ENCODE measurements at places on chromosomes 4 and X.

GRCh38 chr4:114464726-114465272 is 133.8 kb upstream of the UGT8 start:
- DNase-seq = no peak

- no peak for DNase-seq
Measured at GRCh38 chr4:140472156-140472555, 25.9 kb downstream of the MGAT4D start.

- DNase-seq = no peak
Measured at GRCh38 chr4:77201857-77202256, 44.9 kb downstream of the CCNG2 start.

DNA sequence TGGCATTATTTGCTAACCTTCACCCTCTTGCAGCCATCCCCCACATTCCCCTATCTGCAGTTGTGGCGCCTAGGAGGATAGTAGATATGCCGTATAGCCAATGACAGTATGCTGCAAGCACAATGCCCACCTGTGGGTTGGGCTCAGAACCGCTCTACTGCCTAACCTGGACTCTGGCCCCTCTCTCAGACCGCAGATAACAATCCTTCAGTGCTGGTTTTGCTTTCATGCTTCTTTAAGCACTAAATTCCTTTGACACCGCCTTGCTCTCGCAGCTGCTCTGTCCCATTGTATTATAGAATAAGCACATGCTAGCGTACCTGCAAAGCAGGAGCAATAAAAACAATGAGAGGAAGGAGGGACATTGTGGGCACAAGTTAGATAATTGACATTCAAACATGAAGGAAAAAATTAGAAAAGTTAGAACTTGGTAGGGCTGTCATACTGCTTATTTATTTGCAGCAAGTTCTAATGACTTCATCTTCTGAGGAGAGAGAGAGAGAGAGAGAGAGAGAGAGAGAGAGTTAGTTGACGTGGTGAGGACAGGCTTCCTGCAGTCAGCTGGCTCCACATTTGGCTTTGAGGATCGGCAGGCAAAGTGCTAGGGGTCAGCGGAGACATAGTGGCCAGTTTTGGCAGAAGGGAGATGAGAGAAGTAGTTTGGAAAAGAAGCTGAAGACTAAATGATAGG is 55.8 kb downstream of the WWC2 start:
- no peak for DNase-seq

DNA sequence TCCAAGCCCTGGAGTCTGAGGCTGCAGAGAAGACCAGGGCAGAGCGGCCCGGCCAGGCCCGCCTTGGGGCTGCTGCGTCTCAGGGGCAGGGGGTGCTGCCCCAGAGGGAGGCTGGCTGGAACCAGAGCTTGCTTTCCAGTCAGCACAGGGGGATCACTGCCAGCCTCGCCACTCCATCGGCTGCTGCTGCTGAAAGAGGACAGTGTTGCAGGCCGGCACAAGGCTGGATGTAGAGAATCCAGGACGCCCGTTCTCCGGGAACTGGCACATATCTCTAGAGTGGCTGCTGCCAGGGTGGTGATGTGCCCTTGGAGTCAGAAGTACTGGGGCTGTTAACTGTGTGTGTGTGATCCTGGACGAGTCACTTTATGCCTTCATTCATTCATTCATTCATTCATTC is 31.9 kb upstream of the SORCS2 start:
- DNase-seq = no peak

DNA sequence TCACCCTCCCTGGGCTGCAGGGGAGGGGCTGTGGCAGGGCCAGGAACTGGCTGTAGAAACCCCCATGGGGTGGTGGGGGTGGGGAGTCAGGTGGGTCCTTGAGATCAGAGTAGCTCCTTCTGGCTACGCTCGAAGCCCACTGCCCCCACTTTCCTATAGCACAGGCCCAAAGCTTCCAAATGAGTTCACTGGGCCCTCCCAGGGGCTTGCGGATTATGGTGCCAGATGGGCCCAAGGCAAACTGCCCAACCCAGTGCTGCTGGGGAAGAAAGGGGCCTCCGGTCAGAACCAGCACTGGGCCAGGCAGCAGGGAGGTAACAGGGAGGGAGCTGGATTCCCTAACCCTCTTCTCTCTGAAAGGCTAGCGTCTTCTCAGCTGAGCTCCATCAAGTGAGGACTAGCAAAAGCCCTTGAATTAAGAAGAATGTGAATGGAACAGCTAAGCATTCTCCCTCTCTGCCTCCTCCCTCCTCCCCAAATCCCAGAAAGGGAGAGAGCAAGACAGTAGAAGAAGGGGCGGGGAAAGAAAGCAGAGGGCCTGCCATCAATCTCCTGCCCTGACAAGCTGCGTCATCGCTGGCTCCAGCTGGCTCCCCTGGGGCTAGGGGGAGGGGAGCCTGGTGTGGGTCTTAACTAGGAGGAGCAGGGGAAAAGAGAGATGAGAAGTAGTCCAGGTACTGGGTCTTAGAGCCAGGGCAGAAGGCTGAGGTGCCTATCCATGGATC is 34.7 kb downstream of the FRMPD3 start:
- DNase-seq = peak; percentile 30

GRCh38 chr4:122666527-122667245 is 45.8 kb upstream of the IL21 start:
- peak; percentile 98 for DNase-seq

DNA sequence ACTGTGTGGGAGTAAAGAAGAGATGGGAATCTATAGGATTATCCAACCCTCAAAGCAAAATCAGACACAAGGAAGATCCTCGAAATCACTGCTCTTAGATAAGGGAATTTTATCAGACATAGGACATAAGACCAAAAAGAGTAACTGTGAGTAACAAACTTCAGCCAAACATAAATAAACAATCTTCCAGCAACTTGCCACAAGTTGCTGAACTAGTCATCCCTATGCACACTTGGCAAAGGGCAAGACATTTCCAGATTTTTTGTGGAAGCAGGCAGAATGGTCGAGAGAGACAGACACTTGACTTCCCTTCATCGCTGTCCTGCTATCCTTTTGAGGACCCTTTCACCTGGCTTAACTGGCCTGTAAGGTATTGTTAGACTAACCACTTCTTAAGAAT is 89.6 kb downstream of the KCNIP4 start:
- no peak for DNase-seq

DNA sequence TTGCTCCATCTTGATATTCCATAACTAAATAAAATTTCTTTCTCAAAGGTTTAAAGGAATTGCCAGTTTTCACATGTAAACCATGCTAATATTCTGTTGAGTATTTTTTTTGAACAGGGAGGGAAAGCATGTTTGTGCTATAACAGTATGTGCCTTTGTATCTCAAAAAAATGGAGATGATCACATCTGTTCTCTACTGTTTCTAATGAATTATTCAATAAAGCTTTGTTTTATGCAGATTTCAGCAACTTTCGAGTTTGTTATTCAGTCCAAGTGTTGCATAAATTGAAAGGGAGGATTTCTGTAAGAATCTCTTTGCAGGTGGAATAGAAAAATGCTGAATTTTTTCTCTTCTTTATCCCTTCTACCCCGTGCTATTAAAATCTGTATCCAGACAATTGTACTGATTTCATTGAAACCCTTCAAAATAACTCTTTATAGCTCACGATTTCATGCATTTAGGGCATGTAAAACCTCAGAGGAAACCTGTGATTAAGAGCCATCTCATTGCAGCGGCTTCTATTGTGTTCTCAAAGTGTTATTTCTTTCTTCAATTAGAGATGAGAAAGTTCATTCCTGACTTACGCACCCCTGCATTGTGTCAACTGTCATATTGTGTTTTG is 42.1 kb downstream of the NEIL3 start:
- no peak for DNase-seq

GRCh38 chr4:98618680-98619079 is 39.7 kb downstream of the TSPAN5 start:
- DNase-seq = no peak

DNA sequence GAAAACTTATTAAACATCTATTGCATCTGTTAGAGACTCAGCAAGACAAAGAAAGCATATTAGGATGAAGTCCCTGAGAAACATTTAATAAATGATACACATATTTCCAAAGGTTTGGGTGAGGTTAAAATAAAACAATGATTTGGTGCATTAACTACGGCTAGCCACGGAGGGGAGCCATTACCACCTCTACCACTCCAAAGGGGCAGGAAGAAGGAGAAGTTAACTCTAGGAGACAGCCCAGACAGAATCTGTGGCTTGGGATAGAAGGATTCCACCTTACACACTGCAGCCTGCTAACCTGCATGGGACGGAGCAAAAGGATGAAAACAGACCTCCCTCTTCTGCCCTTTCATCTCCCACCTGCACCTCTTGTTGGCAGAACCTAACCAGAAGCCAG is 189.1 kb upstream of the C1QTNF7 start:
- DNase-seq = peak; percentile 59

DNA sequence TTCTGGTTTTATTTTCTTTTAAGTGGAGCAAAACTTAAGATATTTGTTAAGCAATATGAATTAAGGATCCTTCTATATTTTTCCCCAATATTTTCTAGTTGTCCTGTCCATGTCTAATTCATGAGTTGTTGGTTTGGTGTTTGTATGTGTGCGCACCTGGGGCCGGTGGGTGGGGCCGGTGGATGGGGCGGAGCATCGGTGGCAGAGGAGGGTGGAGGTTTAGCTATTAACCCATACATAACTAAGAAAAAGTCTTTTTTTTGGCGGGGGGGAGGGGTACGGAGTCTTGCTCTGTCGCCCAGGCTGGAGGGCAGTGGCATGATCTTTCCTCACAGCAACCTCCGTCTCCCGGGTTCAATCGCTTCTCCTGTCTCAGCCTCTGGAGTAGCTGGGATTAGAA is 489.8 kb downstream of the PDGFC start:
- no peak for DNase-seq

DNA sequence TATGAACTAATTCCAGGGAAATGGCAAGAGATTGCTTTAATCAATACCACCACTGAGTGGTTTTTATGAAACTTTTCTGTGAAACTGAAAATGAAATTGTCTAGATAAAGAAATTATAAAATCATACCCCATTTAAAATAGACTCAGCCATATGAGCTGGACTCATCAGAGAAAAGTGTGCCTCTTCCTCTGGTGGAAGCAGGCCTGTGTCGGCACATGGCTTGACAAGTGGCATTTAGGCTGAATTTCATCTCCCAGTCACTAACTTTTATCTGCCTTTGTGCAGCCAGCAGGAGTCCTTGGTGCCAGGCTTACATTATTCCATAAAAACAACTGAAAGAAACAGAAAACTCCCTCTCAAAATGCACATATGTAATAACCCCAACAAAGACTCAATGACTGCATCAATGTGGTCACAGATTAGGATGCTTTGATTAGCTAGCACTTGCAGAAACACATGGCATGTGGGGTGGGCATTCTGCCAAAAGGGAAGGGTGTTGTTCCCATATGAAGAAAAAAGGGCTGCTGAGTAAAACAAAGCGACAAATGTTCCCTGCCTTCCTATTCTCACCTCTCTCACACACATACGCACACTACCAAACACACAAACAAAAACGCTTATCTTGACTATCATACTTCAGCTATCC is 232.3 kb downstream of the PABPC4L start:
- peak; percentile 74 for DNase-seq

- peak; percentile 27 for DNase-seq
Measured at GRCh38 chrX:123121241-123121640, 62.8 kb upstream of the GRIA3 start.

DNA sequence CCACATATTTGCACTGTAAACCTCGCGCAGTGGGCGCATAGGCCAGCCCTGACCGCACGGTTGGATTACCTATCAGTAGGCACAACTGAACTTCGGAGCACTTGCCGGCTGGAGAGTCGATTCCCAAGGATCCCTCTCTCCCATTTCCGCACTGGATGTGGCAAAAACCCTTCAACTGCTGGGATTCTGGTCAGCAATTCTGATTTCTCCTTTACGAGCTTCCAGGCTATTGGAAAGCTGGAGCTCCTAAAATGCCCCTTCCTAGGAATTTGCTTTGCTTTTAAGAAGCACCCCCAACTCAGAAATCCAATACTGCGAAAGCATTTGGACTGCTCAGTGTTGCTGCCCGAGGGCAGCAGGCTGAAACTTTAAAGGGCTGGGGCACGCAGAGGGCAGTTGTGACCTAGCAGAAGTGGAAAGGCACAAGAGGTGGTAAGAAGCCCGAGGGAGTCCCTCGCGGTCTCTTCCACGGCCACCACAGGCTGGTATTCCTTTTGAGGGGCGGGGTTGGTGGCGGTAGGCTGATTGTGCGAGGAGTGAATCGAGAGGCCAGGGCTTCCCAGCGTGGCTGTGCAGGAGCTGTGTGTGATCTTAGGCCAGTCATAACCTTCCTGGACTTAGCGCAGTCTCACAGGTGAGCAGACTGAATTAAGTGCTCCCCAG is 1.6 kb downstream of the ZAR1 start:
- DNase-seq = no peak

DNA sequence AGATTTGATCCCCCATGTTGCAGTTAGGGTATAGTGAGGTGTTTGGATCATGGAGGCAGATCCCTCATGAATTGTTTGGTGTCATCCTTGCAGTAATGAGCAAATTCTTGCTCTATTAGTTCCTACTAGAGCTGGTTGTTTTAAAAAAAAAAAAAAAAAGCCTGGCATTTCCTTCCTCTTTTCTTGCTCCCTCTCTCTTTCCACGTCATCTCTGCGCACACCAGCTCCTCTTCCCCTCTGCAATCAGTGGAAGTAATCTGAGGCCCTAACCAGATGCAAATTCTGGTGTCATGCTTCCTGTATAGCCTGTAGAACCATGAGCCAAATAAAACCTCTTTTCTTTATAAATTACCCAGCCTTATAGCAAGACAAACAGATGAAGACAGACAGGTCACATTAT is 24.5 kb downstream of the WDR17 start:
- DNase-seq = no peak

DNA sequence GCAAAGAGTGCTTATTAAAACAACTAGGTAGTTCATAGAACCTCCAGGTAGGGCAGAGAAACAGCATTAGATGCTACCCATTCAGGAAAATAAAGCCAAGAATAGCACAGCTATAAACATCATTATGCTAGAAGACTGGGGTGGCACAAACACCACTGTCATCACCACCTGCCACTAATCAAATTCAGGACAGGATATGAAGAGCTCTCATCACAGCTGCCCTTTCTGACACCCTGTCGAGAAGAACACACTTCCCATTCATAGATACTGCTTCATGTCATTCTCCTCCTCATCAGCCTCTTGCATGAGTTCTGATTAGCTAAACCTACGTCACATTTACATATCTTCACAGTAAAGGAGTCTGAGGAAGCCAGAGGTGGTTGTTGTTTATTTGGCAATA is 692.3 kb upstream of the HS3ST1 start:
- DNase-seq = no peak

DNA sequence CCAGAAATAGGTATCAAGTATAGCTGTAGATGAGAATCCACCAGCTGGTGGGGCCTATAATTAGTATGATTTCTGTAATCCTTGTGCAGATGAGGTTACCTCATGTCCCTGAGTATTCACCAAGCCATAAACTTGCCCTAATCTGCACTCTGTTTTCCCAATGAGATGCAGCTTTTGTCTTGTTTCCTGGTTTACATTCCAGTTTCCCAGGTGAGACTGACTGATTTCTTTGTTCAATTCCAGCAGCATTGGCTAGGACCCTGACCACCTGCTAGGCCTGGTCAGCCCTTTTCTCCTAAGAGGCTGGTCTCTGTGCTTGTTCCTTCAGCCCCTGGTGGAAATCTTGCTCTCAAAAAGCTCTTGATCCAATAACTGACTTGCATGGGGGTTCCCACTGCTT is 44.6 kb downstream of the GABRB1 start:
- no peak for DNase-seq
